CD4-positive, alpha-beta T cell treated with Interleukin-21 for 1 hour (primary cell): ENCODE measurements at places on chromosomes 3 and 15.

GRCh38 chr3:127684871-127685707, 12.3 kb downstream of the ABTB1 start:
- DNase-seq: no peak

- no peak for DNase-seq
Measured at GRCh38 chr3:71978150-71978721, 193.3 kb upstream of the PROK2 start.

- DNase-seq: no peak
Measured at GRCh38 chr15:87213626-87214025, 1042.9 kb downstream of the NTRK3 start.

DNA sequence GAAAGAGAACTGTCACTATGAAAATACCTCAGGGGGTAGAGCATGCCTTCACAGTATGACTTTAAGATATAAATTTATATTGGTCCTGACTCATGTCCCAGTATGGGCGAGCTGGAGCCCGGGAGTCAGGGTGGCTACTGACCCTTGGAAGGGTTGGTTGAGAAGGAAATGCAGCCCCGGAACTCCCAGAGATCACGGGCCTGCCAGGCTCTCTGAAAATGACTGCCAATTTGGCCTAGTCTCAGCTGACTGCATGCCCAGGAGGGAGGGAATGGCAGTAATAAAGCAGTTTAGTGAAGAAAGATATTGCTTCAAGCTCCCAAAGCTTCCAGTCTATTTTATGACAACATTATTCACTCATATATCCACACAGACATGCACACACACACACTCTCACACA, 299.0 kb downstream of the NR2F2 start:
- DNase-seq: no peak

GRCh38 chr3:46558184-46559043, 7.7 kb downstream of the LRRC2 start:
- peak; percentile 79 for DNase-seq
